HuH-7 (cell line): ENCODE measurements at places on chromosomes 2 and 18.

GRCh38 chr2:64133354-64133753, 10.9 kb downstream of the PELI1 start:
- no peak for DNase-seq

DNA sequence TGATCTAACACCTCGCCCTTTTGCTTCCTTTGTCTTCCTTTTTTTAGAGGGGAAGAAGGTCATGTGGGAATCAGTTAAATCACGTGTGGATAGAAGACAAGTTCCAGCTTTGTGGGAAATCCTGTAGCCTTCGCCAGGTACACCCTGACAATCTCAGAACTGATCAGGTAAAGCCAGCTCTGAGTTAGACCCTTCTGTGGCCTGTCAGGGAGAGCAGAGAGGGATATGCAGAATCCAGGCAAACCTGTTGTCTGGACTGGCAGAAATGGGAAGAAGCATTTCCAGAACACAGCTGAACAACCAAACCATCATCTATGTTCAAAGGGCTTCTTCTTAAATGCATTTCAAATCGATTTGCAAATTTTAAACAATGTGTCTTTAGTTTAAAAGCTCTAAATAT, 247.4 kb upstream of the FN1 start:
- no peak for DNase-seq

- DNase-seq, result no peak
Observed at GRCh38 chr2:39954346-39954745, 175.3 kb upstream of the THUMPD2 start.

GRCh38 chr18:3081584-3081991, 68.6 kb upstream of the LPIN2 start:
- DNase-seq, result no peak

GRCh38 chr18:11553098-11553940, 56.1 kb upstream of the SLC35G4 start:
- peak; percentile 84 for DNase-seq

GRCh38 chr18:46061796-46062195, 10.3 kb downstream of the PSTPIP2 start:
- no peak for DNase-seq

GRCh38 chr2:175823002-175823706, 178.9 kb downstream of the LNPK start:
- no peak for DNase-seq
